ENCODE measurements at places on chromosomes 3 and 15.
A peak's percentile ranks its signal among the peaks of the same experiment; 100 is the strongest.

GRCh38 chr15:101406526-101407195 lies 82.8 kb downstream of the PCSK6 start:
- no peak for DNase-seq

DNA sequence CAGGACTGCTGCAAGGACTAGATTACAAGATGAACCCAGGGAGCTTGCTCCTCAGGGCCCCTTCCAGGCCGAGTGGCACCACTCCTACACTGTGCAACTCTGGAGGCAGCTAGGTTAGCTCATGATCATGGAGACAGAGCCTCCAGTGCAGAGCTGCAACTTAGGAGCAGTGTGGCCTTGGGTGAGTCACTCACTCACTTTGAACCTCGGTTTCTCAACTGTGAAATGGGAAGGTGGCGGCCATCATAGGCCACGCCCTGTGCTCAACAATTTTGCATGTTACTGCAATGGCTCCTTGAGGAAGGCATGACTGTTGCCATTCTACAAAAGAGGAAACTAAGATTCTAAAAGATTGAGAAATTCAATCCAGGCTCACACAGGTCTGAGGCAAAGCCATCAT lies 11.2 kb upstream of the CXCR6 start:
- DNase-seq = no peak

- DNase-seq = no peak
Observed at GRCh38 chr15:100723315-100723801, 121.0 kb downstream of the ASB7 start.

GRCh38 chr3:22263042-22263441 lies 512.0 kb upstream of the ZNF385D start:
- DNase-seq = no peak

GRCh38 chr15:67957435-67958132 lies 96.5 kb upstream of the PIAS1 start:
- DNase-seq = peak; percentile 14

DNA sequence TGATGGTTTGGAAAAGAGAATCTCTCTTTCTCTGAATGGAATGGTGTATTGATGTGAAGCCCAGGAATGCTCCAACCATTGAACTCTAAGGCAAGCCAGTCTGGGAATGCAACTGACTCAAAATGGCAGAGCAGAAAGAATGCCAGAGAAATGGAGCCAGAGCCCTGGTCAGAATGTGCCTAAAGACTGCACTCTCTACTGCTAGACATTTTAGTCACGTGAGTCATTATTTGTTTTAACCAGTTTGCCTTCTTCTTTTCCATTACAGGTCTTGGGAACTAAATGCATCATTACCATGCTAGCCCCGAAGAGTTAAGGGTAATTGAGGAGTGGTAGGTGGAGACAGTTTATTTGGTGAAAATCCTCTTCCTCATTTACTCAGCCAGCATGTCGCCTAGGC lies 67.3 kb upstream of the TRIM42 start:
- DNase-seq = no peak

- DNase-seq = no peak
Observed at GRCh38 chr15:52172869-52173268, 18.3 kb downstream of the GNB5 start.

GRCh38 chr3:23835087-23835486 lies 29.3 kb downstream of the UBE2E1 start:
- DNase-seq = no peak

- no peak for DNase-seq
Observed at GRCh38 chr15:92538115-92538514, 117.5 kb downstream of the FAM174B start.

- no peak for DNase-seq
Observed at GRCh38 chr3:132084982-132085381, 50.2 kb upstream of the CPNE4 start.

DNA sequence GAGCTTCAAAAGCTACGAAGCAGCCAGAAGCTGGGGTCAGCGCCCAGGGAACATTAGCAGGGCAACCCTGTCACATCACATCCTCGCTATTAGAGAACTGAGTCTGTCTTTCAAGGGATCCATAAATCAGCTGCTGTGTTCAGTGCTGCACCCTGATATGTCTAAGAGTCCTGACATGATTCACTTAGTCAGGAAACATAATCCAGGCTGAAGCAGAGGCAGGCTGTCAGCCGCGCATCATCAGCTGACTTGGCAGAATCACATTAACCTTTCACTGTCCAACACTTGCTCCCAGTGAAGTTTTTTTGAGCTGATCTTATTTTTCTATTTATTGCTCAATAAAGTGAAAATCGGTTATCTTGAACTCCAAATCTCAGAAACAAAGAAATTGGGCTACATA lies 23.5 kb downstream of the MYH15 start:
- DNase-seq = peak; percentile 91

DNA sequence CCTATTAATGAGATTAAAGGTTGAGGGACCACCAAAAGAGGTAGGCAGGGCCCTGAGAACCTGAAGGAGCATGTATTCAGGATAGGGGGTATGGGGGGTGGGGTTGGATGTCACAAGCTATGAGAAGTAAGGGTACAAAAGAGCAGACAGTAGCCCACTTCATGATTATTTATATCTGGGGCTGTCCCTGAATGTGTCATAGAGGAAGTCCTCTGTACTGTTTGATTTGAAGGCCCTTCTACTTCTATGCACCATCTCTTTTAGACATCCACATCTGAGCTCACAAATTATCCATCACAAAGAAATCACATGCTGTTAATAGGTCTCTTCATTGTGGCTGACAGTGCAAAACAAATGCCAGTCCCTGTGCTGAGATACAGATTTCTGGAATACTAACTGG lies 68.6 kb downstream of the FHIT start:
- DNase-seq = no peak

GRCh38 chr3:138137861-138138260 lies 5.7 kb upstream of the A4GNT start:
- DNase-seq = no peak

DNA sequence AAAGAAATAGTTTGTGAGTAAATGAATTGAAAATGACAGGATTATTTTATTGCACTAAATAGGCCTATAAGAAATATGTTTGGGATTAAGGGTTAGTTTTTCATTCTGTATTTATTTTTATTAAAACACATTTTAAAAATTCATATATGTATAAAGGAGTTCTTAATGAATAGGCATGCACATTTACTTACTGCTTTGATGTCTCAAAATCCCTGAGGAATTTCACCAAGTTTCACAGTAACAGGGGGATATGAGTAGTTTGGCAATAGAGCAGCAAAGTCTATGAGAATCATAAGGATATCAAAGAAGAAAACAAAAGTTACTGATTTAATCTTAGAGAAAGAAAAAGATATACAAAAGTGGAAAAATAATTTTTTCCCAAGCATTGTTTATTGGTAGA lies 411.7 kb downstream of the NAALADL2 start:
- no peak for DNase-seq

- no peak for DNase-seq
Observed at GRCh38 chr3:14524311-14524711, 15.8 kb downstream of the GRIP2 start.

GRCh38 chr15:57340682-57341259 lies 35.5 kb upstream of the CGNL1 start:
- peak; percentile 67 for DNase-seq

GRCh38 chr3:54593653-54594052 lies 334.2 kb downstream of the LRTM1 start:
- no peak for DNase-seq

DNA sequence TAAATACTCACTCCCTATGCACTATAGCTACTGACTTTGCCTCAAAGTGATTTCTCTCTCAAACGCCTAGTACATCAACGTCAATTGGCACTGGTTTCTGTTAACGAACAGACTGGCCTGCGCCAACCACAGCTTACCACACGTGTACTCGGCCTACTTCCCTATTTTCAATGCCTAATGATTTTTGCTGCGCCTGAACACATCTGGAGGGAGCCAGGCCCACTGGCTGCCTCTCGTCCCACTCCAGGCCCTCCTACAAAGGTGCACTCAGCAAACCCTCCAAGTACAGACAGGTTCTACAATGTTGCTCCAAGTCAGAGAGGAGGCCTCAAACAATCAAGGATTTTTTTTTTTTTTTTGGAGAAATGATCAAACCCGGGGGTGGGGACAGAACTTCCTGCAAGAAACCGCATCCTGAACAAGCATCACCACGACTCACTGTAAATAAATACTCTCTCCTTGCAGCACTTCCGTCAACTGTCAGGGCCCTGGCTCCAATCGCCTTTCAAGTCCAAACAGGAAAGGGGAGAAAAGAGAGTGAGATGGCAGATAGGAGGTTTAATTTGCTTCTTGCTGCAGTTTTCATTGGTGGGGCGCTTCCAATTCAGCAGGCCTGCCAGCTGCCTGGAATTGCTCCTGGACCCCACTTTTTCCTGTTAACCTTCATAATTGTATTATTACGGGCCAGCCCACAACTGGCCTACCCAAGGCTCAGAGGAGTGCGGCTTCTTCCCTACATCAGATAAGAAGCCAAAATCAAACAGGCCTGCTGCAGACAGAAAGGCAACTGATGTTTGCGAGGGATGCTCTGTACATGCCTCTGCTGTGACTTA lies 139.3 kb downstream of the FOXP1 start:
- DNase-seq = no peak

- DNase-seq = no peak
Observed at GRCh38 chr3:121637922-121638321, 22.8 kb downstream of the HCLS1 start.

GRCh38 chr15:84603630-84604379 lies 3.0 kb downstream of the ZSCAN2 start:
- DNase-seq = no peak

DNA sequence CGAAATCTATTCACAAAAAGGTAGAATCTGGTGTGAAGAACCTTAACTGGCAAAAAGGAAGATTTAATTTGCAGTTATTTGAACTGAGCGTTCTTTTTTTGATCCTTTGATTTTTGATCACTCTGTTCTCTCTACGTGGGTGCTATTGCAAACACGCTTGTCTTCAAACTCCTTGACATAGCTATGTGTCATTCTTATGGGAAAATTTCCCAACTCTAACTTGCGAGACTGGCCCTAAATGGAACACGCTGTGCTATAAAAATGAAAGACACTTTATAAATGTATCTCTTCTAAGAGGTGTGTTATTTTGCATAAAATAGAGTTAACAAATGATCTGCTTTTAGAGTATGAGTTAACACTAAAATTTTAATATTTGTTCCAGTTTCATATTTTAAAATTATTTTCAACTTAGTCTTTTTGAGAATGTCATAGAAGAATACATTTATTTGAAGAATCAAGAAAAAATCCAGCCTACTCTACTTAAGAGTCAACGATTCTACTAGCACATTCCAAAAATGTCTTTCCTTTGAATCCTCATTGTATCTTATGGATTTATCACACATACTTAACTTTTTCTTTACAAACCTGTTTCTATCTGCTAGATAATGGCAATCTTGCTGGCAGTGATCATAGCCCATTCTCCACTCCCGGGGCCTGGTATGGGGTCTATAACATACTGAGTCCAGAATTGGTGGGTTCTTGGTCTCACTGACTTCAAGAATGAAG lies 610.0 kb upstream of the TBL1XR1 start:
- DNase-seq = no peak

- DNase-seq = no peak
Observed at GRCh38 chr15:73633991-73634495, 854 bp upstream of the NPTN start.

- DNase-seq = no peak
Observed at GRCh38 chr15:71792521-71792920, 17.8 kb upstream of the NR2E3 start.

- peak; percentile 37 for DNase-seq
Observed at GRCh38 chr15:69298697-69299441, at the start of gene PAQR5. PAQR5 (plus strand) TSS chr15:69298912; CDS start chr15:69360081, 61,169 bp downstream.

DNA sequence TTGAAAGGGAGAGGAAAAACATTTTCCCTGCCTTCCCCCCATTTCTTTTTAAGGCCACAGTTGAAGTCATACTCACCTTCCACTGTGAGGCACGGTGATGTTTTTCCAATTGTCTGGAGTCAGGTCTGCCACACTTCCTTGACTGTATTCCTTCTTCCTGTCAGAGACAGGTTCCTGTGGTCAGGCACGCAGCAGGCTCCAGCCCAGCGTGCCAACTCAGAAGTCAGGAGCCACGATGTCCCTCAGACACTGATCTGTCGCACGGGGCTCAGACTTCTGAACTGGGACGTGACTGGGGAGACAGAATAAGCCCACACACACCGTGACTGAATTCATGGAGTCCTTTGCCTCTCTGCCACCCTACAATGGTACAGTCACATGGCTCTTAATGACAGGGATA lies 41.2 kb upstream of the ADAMTS9 start:
- DNase-seq = no peak

- no peak for DNase-seq
Observed at GRCh38 chr15:58549785-58550074, 117.9 kb downstream of the LIPC start.

DNA sequence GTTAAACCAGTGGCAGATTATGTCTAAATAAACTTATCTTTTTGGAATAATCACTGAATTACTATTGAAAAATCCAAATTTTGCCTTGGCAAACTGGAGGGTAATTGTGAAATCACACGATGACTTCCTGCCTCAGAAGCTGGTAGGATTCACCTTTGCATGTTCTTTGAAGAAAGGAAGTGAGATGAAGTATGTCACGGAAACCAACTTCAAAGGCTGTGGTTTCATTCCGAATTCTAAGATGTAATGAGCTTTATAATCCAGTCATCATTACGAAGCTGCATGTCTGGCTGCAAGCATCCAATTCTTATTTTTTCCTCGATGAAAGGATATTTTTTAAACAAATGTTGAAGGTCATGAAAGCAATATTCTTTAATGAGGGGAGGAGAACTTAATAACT lies 15.0 kb upstream of the ZBED2 start:
- DNase-seq = no peak

- DNase-seq = no peak
Observed at GRCh38 chr15:22939051-22939450, 41.1 kb downstream of the CYFIP1 start.

DNA sequence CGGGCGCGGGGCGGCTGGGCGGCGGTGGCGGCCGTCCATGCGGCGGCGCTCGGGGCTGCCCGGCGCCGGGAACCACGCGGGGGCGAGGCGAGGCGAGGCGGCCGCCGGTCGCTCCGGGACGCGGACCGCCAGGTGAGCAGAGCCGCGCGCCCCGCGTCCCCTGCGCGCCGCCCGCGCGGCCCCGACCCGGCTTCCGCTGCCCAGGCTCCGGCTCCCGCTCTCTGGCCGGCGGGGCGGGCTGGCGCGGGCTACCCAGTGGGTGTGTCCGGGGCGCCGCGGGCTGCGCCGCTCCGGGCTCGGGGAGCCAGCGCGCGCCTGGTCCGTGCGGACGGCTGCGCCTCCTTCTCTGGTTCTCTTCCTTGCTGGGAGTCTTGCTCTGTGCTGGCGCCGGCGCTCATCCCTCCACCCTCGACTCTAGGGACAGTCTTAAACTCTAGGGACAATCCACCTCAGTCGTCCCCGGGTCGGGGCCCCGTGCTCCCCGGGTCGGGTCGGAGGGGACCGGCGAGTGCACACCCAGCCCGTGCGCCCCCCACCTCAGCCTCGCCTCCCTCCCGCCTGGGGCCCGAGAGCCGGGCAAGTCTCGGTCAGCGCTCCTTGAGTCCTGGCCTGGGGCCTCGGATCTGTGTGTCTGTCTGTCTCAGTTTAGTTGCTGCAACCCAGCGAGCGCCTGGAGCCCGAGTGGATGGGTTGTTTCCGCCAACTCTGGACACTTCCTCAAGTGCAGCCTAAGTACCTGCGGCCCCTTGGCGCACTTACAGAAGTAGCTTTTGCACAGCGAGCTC lies 488 bp downstream of the THSD4 start:
- peak; percentile 29 for DNase-seq

- DNase-seq = no peak
Observed at GRCh38 chr3:121463745-121464144, 82.0 kb downstream of the POLQ start.

Data from NCI-H2171 treated with DMSO at 0.1 percent for 48 hours (cell line).